ENCODE measurements at places on chromosomes 5 and 9.

DNA sequence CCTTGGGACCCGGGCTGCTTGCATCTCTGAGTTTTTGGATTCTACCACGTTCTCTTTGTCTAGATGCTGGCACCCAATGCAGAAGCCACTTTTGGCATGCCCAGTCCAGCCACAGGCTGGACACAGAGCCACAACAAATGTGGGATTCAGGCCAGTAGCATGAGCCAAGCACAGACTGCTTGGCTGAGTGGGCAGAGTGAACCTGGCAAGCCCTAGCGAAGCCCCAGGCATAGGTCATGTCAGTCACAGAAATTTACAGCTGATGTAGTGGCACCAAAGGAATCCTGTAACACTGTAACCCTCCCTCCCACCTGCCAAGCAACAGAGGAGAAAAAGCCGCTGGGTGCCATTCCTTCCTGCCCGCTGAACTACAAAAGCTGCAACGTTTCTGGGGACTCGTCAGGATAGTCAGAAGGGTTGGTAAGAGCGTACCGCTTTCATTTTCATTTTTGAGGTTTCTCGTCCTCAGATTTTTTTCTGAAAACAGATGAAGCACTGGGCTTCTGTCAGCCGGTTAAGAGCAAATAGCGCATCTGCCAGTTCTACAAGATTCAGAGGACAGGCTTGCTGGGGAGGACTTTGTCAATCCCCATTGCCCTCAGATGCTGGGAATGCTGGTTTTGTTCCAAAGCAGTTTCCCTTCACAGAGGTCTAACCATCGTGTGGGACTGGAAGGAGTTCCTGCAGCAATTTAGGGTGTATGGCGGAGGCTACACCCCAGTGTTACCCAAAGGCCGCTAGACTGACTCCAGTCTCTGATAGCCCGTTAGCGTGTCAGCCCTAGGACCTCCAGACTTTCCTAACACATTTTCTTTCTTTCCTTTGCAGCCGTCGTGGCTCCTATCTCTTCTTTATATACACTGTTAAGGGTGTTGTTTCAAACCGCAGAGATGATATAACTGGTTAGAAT, 399.0 kb downstream of the HTR1A start:
- no peak for DNase-seq

- DNase-seq, result no peak
Observed at GRCh38 chr9:35749515-35750255, 598 bp downstream of the RGP1 start.

DNA sequence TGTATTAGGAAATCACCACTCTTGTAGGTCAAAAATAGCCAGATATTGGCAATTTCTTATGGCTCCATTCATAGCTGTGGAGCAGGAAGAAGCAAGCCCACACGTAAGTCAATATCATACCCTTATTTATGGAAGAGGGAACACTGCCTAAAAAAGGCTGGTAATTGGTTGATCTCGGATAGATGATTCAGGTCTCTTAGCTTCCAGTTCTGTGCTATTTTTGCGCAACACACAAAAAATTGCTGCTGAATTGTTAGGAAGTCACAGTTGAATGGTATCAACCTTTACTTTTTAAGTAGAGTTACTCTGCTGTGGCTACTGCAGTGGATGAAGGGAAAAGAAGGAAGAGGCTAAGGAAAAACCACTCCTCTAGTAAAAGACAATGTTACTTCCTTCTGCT, 168.8 kb downstream of the ARHGAP26 start:
- DNase-seq, result no peak

- DNase-seq, result no peak
Observed at GRCh38 chr9:114117996-114118830, 19.1 kb upstream of the KIF12 start.
